ENCODE measurements at places on chromosomes 3 and 15. TPM values are rescaled to one million over a fixed set of nuclear protein-coding genes. Genes with fewer than 3 reads are reported as not detected.

Gene TFRC
- 14.1 TPM for polyA plus RNA-seq

GRCh38 chr3:51257870-51258269 lies 127.2 kb upstream of the MANF start:
- H3K4me3 ChIP-seq, result no peak overlapping the region
- no peaks in the 10 kb centered on the region for H3K27me3 ChIP-seq
- no peak for DNase-seq
- no peaks in the 10 kb centered on the region for H3K36me3 ChIP-seq

Gene STOML1
- 16.7 TPM for polyA plus RNA-seq

DNA sequence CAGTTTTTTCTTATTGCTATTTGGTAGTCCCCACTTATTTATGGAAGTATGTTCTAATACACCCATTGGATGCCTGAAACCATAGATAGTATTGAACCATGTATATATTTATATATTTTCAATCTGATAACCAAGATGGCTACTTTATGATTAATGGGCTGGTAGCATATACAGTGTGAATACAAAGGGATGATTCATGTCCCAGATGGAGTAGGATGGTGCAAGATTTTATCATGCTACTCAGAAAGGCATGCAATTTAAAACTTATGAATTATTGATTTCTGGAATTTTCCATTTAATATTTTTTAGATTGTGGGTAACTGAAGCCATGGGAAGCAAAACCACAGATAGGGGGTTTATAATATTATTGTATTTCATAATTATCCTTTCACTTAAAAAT lies 35.2 kb downstream of the AP4E1 start:
- H3K27me3 ChIP-seq, result no peaks in the 10 kb centered on the region
- peaks cover 10% of the 10 kb centered on the region for H3K4me1 ChIP-seq
- H3K27ac ChIP-seq, result no peak overlapping the region
- DNase-seq, result no peak
- no peaks in the 10 kb centered on the region for H3K36me3 ChIP-seq
- H3K4me3 ChIP-seq, result no peak overlapping the region

DNA sequence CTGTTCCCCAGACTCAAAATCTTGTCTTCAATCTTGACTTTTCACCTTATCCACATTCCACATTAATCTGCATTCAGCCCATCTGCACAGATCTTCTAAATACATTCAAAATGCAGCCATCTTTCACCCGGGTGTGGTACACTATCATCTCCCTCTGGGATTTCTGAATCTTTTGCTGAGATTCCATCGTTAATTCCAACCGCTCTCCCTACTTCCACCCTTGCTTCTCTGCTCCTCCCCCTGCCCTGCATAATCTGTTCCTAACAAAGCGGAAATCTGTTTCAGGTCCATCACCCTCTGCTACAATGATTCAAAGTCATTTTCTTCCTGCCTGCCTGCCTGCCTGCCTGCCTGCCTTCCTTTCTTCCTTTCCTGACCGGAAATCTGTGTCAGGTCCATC lies 7.9 kb upstream of the GOLGA8B start:
- no peak overlapping the region for H3K27ac ChIP-seq
- H3K4me1 ChIP-seq, result peaks cover 5% of the 10 kb centered on the region
- no peak overlapping the region for H3K4me3 ChIP-seq
- no peaks in the 10 kb centered on the region for H3K36me3 ChIP-seq

Gene ADIPOQ
- polyA plus RNA-seq, result not detected

GRCh38 chr3:74639681-74640080 lies 25.2 kb upstream of the CNTN3 start:
- no peak overlapping the region for H3K4me3 ChIP-seq
- H3K27me3 ChIP-seq, result no peaks in the 10 kb centered on the region
- H3K36me3 ChIP-seq, result no peaks in the 10 kb centered on the region
- H3K27ac ChIP-seq, result no peak overlapping the region
- no peaks in the 10 kb centered on the region for H3K4me1 ChIP-seq

Gene CHST13
- polyA plus RNA-seq, result not detected

Measured in endothelial cell of umbilical vein (primary cell).